Vagina (tissue), 2 donors: ENCODE measurements at places on chromosomes 1 and 21.
A peak's percentile ranks its signal among the peaks of the same experiment; 100 is the strongest.

- DNase-seq: peak; percentile 46
Observed at GRCh38 chr1:204726478-204726877, 40.9 kb upstream of the LRRN2 start.

DNA sequence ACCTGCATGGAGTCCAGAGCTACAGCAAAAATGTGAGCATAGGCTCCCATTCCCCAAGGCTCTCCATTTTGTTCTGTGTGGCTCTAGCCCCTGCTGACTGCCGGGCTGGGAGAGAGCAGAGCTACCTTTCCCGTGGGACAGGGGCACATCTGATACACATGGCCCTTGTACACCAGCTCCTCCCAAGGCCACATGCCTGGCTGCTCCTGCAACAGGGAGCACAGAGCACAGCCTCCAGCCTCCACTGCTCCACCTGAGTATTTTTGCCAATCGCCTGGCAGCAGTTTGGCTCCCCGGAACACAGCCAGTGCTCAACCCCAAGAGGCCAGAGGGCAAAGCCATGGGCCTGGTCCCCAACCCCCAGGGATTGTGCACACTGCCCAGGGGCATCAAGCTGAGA is 146.5 kb downstream of the CHD1L start:
- DNase-seq: no peak

DNA sequence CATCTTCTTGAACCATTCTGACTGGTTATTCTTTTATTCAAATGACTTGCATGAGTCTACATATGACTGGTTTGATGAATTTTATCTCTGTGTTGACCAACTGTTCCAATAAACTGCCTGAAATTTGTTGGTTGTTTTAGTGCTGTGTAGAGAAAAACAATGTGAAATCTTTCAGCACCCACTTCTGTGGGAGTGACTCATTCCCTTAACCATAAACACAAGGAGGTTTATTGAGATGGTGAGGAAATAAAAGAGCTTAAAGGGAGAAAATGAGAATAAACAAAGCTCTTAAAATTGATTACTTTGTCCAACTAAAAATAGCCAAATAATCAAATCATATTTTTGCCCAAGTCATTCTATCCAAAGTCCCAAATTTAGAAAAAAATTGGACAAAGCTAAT is 341.1 kb downstream of the TGFB2 start:
- no peak for DNase-seq

- no peak for DNase-seq
Observed at GRCh38 chr21:44736291-44737004, 25.1 kb upstream of the TSPEAR start.

DNA sequence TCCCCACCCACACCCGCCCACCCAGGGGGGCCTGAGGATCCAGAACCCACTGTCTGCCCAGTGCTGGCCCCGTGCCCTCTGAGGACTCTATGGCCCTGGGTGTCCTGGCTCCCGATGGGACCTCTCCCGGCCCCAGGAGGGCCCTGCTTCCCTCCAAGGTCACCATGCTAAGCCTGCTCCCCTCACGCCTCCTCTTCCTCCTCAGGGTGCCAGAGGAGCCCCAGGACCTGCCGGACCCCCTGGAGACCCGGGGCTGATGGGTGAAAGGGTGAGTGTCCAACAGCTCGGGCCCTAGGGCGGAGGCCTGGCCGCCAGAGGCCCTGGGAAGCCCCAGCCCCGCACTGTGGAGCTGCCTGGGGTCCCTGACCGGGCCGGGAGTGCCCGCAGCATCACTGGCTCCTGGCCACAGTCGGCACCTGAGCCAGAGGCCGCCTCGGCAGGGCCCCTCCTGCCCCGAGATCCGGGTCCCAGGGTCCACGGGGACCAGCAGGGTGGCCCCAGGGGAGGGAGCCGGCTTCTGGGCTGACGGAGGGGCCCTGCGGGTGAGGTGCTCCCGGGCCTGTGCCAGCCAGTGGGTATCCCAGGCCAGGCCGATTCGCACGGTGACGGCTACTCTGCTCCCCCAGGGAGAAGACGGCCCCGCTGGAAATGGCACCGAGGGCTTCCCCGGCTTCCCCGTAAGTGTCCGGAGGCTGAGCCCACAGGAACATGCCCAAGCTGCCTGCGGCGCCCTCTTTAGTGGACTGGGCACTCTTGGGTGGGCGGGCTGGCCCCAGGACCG is 16.1 kb downstream of the COL6A1 start:
- no peak for DNase-seq

- no peak for DNase-seq
Observed at GRCh38 chr1:231807541-231807940, 181.0 kb downstream of the DISC1 start.

DNA sequence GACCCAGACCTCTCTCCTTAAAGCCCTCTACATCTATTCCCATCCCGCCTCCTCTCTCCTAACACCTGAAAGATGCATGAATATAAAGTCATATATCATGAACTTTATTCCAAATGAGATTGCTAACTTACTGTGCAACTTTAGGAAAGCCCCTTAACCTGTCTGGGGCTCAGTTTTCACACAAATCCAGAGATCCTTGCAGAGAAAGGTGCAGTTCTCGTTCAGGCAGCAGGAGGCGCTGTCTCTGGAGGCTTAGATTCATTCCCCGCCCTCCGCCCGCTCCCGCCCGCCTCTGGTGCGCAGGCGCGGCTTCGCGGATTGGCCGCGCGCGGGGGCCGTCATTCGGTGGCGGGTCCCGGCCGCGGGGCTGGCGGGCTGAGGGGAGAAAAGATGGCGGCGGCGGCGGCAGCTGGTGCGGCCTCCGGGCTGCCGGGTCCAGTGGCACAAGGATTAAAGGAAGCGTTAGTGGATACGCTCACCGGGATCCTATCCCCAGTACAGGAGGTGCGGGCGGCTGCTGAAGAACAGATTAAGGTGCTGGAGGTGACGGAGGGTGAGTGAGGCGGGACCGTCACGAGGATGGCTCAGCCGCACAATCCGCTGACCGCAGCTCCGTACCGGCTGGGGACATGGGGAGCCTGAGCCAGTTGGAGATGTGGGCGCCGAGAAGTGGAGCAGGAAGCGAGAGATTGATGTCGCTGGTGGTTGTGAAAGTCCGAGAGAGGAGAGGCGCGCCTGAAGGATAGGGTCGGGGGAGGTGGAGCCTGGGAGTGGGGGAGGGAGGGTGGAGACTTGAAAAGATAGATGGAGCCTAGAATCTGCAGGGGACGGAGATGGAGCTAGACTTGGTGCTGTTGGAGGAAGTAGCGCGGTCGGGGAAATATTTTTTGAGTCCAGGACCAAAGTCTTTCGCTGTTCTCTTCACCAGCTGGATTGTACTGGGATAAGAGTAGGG is at the start of gene IPO9:
Gene IPO9 (plus strand): TSS at position 338 of the 955 bp plus-strand sequence. CDS start 53 bp downstream, at position 391.
- no peak for DNase-seq

- no peak for DNase-seq
Observed at GRCh38 chr21:38136201-38136600, 120.6 kb upstream of the KCNJ15 start.

- no peak for DNase-seq
Observed at GRCh38 chr1:228108055-228108690, 926 bp downstream of the MRPL55 start.

DNA sequence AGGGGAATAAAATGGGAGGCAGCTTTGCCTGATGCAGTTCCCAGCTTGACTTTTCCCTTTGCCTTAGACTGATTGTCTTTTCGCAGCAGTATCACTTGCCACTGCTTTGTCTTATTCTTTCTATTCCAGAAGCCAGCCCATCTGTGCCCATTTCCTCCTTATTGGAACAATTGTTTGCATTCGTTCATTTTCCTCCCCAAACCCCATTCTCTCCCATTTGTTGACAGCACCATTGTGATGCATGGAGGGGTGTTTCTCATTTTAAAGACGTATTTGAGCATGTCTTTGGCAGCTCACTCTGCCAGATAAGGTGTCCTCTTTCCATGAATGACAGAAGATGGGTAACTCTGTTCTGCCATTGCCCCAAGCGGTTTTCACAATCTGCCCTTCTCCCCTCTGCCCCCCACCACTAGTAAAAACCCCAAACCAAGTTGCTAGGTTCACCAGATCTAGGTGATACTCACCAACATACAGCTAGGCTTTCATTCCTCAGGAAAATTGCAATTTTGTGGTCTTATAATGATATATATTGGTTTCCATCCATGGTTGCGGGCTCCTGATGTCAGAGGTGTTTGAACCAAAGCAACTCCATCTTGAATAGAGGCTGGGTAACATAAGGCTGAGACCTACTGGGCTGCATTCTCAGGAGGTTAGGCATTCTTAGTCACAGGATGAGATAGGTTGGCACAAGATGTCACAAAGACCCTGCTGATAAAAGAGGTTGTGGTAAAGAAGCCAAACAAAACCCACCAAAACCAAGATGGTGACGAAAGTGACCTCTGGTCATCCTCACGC is 30.8 kb downstream of the SERBP1 start:
- DNase-seq: no peak

- no peak for DNase-seq
Observed at GRCh38 chr1:63802109-63802508, 28.3 kb downstream of the ROR1 start.

DNA sequence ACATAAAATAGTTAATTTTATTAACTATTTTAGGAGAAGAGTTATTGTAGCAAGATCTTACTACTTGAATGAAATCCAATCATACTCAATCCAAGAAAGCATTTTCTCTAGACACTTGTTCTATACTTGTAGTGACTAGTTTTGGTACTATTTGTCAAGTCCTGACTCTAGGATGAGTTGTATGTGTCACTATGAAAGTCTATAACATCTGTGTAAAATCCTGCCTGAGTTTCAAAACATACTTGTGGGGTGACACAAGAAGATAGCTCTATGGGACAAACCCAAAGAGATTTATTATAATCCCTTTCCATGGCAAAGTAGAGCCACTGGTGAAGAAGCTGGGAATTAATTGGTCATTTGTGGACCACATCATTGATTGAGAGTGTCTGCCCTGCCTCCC is 1042.2 kb upstream of the ADGRL4 start:
- DNase-seq: no peak

DNA sequence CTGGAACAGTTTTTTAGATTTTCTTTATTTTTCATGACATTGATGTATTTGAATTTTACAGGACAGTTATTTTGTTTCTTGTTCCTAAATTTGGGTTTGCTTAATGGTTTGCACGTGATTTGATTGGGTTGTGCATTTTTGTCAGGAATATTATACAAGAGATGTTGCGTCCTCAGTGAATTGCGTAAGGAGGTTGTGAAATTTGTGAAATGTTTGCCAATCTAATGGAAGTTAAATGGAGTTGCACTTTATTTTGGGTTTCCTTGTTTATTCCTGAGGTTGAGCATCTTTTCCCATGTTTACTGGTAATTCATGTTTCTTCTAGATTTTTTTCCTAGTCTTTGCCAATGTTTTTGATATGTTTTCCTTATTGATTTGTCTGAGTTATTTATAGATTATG is 19.9 kb downstream of the ZNF648 start:
- DNase-seq: no peak

GRCh38 chr1:101238031-101238628 is 1.3 kb downstream of the S1PR1 start:
- DNase-seq: no peak

- no peak for DNase-seq
Observed at GRCh38 chr1:45796381-45796780, 7.0 kb upstream of the MAST2 start.

GRCh38 chr1:207302618-207303393 is 18.7 kb upstream of the CD55 start:
- DNase-seq: no peak

- DNase-seq: no peak
Observed at GRCh38 chr1:245074232-245074747, 80.5 kb upstream of the KIF26B start.

- no peak for DNase-seq
Observed at GRCh38 chr21:45071078-45071873, 3.1 kb upstream of the ADARB1 start.

DNA sequence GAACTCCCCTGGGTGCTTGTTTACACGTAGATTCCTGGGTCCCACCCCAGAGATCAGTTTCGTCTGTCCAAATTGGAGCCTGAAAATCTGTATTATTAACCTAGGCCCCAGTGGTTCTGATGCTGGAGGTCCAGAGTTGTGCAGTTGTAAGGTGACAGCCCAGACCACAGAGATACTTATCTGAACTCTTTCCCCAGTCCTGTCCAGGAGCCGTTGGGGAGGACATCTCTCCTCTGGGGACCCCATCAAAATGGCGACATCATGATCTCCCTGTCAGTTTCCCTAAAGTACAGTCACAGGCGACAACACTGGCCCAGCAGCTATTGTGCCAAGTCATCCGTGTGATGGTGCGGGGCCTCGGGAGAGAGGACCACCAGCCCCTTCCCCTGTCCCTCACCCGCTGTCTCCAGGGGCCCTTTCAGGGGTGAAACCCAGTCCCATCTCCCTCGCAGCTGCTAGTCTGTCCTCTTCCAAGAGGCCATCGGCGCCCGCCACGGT is 749 bp upstream of the EFHD2 start:
- DNase-seq: no peak

GRCh38 chr21:45290948-45291612 is 3.4 kb upstream of the POFUT2 start:
- DNase-seq: peak; percentile 82

- no peak for DNase-seq
Observed at GRCh38 chr1:183155939-183156338, 30.1 kb upstream of the LAMC2 start.

DNA sequence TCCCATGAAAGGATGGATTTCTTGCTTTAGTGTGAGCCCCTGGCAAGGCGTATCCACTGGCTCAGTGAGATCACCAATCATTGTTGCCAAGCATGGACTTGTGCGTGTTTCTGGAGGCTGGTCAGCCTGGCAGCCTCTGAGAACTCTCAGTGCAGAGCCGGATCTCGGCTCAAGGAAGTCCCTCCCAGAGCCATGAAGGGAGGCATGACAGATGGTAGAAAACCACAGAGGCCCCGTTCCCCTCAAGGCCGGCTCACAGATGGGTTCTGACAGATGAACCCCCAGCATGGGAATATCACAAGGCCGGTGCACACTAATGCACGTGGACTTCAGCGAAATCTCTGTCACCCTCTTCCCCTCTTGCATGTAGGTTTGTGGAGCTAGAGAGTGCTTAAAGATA is 290.5 kb downstream of the AJAP1 start:
- DNase-seq: no peak

- no peak for DNase-seq
Observed at GRCh38 chr1:151579436-151580225, 32.2 kb upstream of the SNX27 start.

- no peak for DNase-seq
Observed at GRCh38 chr1:3716351-3716750, 35.9 kb upstream of the CCDC27 start.

- no peak for DNase-seq
Observed at GRCh38 chr1:85568660-85569059, 11.9 kb upstream of the CCN1 start.
